ENCODE measurements at places on chromosomes 11 and 22. TPM values are rescaled to one million over a fixed set of nuclear protein-coding genes. Genes with fewer than 3 reads are reported as not detected.

The MUC2 gene
- total RNA-seq = not detected

The HOATZ gene
- total RNA-seq = not detected

DNA sequence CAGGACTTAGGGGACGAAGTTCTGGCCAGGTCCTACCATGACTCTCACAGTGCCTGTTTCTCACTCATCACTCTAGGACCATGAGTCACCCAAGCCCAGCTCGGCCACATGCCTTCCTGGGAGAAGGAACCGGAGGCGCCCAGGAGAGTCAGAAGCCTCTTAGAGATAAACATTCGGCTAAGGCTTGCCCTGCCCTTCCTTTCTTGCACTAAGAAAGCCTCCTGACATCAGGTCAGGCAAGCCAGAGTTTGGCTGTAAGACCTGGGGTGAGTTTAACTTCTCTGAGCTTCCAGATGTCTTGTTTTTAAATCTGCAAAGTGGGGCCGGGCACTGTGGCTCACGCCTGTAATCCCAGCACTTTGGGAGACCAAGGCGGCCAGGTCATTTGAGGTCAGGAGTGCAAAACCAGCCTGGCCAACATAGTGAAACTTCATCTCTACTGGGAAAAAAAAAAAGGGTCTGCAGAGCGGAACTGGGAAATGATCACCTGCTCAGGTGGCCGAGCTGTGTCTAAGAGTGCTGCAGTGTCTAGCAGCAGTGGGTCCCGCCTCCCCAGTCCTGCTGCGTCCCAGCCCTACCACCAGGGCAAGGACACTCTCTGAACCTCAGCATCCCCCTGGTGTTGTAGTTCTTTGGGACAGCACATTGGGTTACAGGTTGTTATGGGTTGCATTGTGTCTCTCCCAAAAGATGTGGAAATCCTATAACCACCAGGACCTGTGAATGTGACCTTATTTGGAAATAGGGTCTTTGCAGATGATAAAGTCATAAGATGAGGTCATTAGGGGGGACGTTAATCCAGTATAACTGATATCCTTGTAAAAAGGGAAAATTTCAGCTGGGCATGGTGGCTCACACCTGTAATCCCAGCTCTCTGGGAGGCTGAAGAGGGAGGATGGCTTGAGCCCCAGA, 1.8 kb upstream of the CARS1 start:
- no peak for DNase-seq
- H3K4me3 ChIP-seq = peak overlapping the region; percentile 54
- H3K27ac ChIP-seq = no peak overlapping the region
- H3K27me3 ChIP-seq = peaks cover 3% of the 10 kb centered on the region
- H3K36me3 ChIP-seq = peaks cover 15% of the 10 kb centered on the region

DNA sequence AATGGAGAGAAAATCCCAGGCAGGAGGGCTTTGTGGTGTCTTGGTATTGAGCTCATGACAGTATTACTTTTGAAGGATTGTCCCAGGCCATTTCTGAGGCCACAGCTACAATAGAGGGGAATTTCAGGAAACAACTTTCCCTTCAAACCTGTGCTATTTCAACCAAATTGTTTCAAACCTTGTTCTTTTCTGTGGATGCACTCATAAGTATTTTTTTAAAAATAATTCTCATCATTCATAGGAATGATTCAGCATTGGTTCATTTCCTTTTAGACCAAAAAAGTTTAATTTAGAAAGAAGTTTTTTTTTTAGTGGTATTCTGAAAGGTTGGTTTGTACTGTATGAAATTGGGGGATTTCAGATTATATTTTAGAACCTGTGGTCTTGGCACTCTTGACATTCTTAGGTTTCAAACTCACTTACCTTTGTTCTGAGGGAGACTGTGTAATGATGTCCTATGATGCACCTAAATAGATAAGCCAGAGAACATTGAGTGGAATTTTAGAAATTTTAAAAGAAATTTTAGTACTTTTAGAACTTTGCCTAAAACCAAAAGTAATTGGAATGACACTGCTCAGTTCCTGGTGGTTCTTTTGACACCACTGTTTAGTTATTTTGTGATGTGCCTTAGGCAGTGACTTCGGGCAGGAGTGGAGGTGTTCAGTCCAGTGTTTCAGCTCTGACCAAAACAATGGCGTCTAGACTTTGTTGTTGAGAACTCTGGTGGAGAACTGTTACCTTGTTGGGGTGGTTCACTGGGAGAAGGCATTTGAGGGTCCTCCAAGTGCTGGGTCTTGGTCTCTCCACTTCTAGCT, 12.2 kb downstream of the TEAD1 start:
- no peaks in the 10 kb centered on the region for H3K36me3 ChIP-seq
- DNase-seq = no peak
- H3K27me3 ChIP-seq = peaks cover 57% of the 10 kb centered on the region
- H3K4me3 ChIP-seq = no peak overlapping the region

All from activated T-helper 1 cell treated with anti-CD3 and anti-CD28 coated beads, Interleukin-12 subunit alpha, Interleukin-12 subunit beta, Interleukin-2, Interleukin-4 antibody, amounts not matched to agents 30 ng/mL and 10 ng/mL and 1 ng/mL, durations not matched to agents 14 hours and 24 hours and 36 hours (primary cell).